ENCODE measurements at places on chromosomes 6 and 20.

GRCh38 chr6:139856562-139856961 is 482.1 kb upstream of the CITED2 start:
- no peak for DNase-seq

DNA sequence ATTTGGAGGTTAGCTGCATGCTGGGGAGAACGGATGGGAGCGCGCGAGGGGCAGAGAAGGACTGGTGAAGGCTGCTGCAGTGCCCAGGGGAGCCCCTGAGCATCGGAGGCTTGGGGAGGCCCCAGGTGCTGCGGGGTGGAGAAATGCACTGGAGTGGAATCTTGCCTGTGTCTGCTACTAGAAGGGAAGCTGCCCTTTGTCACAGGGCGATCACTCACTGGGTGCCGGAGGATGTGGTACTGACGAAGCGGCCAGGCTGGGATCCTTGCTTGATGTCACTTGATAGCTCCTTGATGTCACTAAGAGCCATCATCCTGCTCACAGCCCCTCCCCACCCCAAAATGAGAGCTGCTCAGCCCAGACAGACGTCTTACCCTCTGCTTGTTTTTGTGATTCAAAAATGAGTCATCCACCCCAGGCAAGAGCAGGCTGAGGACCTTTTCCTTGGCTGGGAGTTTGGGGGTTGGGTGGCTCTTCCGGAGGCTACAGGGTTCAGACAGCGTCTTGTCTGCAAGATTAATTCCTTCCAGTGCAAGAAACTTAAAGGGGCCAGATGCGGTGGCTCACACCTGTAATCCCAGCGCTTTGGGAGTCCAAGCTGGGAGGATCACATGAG is 62.6 kb upstream of the PMEPA1 start:
- DNase-seq, result no peak

DNA sequence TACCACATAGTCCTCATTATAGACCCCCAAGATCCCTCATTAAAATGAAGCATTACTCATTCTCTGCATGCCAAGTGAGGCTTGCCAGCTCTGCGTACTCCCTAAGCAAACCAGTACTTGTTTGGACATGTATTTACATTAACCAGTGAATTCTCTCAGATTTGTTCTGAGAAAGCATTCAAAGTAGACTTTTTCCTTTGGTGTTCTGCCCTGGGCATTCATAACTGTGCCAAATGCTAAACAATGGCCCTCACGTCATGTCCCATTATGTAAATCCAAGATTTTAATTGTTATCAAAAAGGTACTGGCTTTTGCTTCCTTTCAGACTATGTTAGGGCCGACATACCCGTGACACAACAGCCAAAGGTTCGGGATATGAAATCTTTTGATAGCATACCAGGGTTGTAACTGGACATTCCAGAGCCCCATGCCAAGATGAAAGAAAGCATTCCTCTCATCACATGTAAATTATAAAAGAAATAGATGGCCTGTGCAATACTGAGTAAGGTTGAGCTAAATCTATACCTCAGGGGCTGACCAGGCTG is 164.2 kb downstream of the ADAT2 start:
- DNase-seq, result no peak

GRCh38 chr6:17865243-17865642 is 122.2 kb downstream of the KIF13A start:
- DNase-seq, result no peak

GRCh38 chr20:258963-259362 is 1.4 kb downstream of the DEFB132 start:
- DNase-seq, result no peak

GRCh38 chr6:70166088-70166958 is 136.6 kb downstream of the COL9A1 start:
- DNase-seq, result no peak

GRCh38 chr6:80544976-80545722 is 438.7 kb downstream of the BCKDHB start:
- DNase-seq, result no peak

All from cortex of kidney (tissue), 1 donor.